Activated naive CD8-positive, alpha-beta T cell treated with anti-CD3 and anti-CD28 coated beads for 36 hours (primary cell): ENCODE measurements at places on chromosomes 7 and 10. TPM values are rescaled to one million over a fixed set of nuclear protein-coding genes. Genes with fewer than 3 reads are reported as not detected.
A peak's percentile ranks its signal among the peaks of the same experiment; 100 is the strongest.

Gene SEMA3C
- total RNA-seq, result not detected

Gene PRSS37
- total RNA-seq, result not detected

Gene MEST
- 15.1 TPM for total RNA-seq

Gene CNPY1
- total RNA-seq, result not detected

Gene PIK3AP1
- 4.5 TPM for total RNA-seq

Gene ANXA8L1
- total RNA-seq, result not detected

Gene AOAH
- total RNA-seq, result 7.1 TPM

Gene BEND7
- not detected for total RNA-seq

Gene TMEM178B
- 0.06 TPM for total RNA-seq

Gene PPIA
- 3,071 TPM for total RNA-seq

Gene NPFFR1
- total RNA-seq, result not detected

Gene ACHE
- 0.14 TPM for total RNA-seq

Gene SDHAF3
- total RNA-seq, result 41.7 TPM

Gene PAPSS2
- total RNA-seq, result 0.27 TPM

- no peak overlapping the region for H3K4me3 ChIP-seq
- no peaks in the 10 kb centered on the region for H3K36me3 ChIP-seq
- H3K27ac ChIP-seq, result no peak overlapping the region
- no peak for DNase-seq
- no peaks in the 10 kb centered on the region for H3K4me1 ChIP-seq
Observed at GRCh38 chr7:78530351-78530750, 731.8 kb downstream of the PHTF2 start.

DNA sequence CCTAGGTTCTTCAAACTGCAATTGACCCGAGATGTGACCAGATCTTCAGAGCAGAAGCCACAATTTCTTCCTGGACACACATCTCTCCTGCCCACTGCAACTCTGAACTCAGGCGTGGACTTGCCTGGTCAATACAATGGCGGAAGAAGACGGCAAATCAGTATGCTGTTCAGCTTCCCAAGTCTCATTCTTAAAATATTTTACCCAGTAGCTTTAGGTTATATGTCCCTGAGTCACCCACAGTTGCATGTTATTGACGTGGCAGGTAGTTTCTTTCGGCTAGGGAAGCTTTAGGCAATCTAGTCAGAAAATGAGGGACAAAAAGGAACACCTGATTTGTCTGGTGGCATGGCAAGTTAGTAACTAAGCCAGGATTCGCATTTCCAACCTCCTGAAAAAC, 22.5 kb downstream of the CEP41 start:
- DNase-seq, result no peak
- no peaks in the 10 kb centered on the region for H3K27me3 ChIP-seq
- H3K4me3 ChIP-seq, result no peak overlapping the region
- H3K36me3 ChIP-seq, result peaks cover 20% of the 10 kb centered on the region
- peak overlapping the region; percentile 91 for H3K27ac ChIP-seq

DNA sequence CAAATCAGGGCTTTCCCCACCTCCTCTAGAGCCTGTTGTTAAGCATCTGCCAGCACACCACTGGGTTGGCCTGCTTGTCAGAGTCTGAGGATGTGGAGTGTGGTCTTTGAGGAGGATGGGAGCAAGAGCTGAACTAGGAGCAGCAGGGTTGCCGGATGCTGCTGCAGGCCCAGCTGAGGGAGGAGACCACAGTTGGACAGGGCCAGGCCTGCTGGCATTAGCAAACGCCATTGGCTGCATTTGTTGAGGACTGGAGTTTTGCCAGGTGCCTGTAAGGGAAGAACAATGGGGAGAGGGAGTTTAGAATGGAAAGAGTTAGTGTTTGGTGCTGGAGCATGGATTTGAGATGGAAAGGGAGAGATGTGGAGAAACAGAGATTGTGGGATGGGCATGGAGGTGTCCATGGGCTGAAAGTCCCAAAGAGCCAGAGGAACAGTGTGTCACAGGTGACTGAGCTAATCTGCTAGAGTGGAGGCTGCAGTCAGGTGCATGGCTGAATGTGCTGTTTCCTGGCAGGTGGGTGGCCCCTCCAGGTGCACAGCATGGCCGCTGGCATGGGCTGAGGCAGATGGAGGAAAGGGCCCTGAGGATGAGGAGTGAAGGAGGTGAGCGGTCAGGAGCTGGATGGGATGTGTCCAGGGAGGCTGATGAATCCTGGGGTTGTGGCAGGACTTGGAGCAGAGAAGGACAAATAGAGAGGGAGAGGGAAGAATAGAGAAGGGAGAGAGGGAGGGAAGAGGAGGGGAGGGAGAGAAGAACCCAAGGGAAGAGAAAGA, 40.7 kb downstream of the LEP start:
- H3K36me3 ChIP-seq, result peaks cover 22% of the 10 kb centered on the region
- DNase-seq, result no peak
- no peaks in the 10 kb centered on the region for H3K27me3 ChIP-seq
- H3K4me3 ChIP-seq, result no peak overlapping the region

DNA sequence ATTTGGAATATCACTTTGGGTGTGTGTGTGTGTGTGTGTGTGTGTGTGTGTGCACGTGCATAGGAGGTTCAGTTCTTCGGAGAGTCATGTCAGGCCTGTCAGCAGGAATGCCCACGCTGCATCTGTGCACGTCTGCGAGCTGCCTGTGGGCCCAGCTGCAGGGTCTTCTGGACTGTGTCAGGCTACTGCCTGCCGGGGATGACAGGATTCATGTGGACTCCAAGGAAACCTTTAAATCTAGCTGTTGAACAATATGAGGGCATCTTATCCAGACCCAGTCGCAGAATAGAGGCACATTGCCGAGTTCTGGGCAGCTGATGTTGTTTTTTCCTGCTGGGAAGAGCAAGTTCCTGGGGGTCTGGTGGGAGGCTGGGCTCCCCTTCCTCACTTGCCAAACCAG, 19.0 kb downstream of the AQP1 start:
- DNase-seq, result no peak
- no peaks in the 10 kb centered on the region for H3K4me1 ChIP-seq
- no peak overlapping the region for H3K4me3 ChIP-seq
- no peaks in the 10 kb centered on the region for H3K36me3 ChIP-seq
- no peaks in the 10 kb centered on the region for H3K27me3 ChIP-seq
- no peak overlapping the region for H3K27ac ChIP-seq

DNA sequence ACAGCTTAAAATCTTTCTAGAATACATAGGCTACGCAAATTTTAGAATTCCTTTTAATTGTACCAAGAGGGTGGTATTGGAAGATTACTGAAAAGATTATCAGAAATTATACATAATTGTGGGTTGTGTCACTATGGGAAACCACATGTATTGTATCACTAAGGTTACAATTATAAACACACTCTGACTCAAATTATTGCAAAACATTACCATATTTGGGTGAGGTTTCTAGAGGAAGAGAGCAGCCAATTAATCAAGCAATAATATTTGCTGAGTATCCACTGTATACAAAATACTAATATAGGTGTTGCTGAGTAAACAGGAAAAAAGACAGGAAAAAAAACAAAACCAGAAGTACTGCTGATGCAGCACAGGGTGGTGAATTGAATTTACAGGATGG, 3.1 kb upstream of the CAPZA2 start:
- peaks cover 34% of the 10 kb centered on the region for H3K27me3 ChIP-seq
- peaks cover 12% of the 10 kb centered on the region for H3K4me1 ChIP-seq
- DNase-seq, result no peak
- H3K27ac ChIP-seq, result no peak overlapping the region

DNA sequence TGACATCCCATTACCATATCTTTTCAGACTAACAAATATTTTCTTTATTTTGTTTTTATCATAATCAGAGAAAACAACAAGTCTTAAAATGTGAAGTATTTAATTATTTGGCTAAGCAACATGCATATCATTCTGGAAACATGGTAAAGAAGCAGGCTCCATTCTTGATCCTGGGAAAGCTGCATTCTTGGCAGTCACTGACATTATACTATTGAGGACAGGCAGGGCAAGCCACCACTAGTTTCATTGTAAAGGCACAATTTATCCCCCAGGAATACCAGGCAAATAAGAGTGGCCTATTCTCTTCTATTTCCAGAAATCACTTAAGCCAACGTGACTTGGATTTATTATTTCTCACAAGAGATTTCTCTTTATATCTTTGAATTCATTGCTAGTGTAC, 153.8 kb upstream of the AKR1E2 start:
- no peak for DNase-seq
- peaks cover 36% of the 10 kb centered on the region for H3K27me3 ChIP-seq
- H3K36me3 ChIP-seq, result no peaks in the 10 kb centered on the region
- no peaks in the 10 kb centered on the region for H3K4me1 ChIP-seq
- H3K27ac ChIP-seq, result no peak overlapping the region

DNA sequence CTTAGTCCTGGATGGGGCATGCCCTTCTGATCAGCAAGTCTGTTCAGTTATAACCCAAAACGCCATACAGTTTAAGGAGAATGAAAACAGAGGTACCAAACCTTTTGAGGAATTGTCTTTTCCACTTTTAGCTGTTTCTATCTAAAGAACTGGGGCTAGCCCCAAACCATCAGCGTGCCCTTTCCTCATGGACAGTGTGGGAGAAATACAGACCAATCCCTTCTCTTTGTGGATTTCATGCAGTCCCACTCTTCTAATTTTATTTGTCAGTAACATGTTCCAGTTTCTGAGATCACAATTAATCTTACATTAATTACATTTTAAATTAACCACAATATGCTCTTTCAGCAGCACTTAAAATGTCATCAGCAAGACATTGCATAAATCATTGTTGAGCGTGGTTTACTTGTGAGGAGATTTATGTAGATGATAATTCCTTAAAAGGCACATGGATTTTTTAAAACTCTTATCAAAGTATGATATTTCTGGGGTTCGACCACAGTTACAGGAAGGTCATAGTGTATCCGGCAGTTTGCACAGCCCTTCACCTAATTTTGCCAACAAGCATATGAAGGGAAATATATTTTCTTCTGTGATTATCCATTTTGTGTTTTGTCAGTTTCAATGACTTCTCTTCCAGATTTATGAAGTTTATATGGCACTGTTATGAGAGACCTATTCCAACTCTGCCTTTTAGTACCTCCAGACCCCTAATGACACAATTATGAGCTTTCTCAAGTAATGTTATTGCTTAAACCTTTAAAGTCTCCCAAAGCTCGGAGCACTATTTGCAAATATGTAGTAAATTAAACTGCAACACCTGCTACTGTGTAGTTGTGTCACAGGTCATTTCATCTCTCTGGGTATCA, 868.4 kb upstream of the C7orf33 start:
- no peaks in the 10 kb centered on the region for H3K36me3 ChIP-seq
- no peaks in the 10 kb centered on the region for H3K27me3 ChIP-seq
- no peak for DNase-seq
- no peaks in the 10 kb centered on the region for H3K4me1 ChIP-seq

DNA sequence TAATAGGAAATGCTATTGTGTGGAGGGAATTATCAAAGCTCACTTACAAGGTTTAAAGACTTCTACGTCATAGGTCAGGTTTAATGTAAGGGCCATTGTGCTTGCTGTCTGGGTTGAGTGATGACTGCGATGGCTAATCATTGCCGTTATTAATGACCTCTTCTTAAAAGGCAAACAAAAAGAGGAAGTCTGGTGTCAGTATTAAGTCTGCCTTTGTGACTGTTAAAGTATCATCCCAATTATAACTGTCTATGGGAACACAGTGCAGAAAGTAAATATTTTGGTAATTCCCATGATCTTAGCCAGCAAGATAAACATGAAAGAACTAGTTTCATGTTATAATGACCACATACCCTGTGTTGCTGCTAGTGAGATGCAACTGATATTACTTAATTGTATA, 382.4 kb downstream of the BBS9 start:
- no peak for DNase-seq
- H3K36me3 ChIP-seq, result peaks cover 4% of the 10 kb centered on the region
- H3K27me3 ChIP-seq, result no peaks in the 10 kb centered on the region
- no peak overlapping the region for H3K4me3 ChIP-seq

DNA sequence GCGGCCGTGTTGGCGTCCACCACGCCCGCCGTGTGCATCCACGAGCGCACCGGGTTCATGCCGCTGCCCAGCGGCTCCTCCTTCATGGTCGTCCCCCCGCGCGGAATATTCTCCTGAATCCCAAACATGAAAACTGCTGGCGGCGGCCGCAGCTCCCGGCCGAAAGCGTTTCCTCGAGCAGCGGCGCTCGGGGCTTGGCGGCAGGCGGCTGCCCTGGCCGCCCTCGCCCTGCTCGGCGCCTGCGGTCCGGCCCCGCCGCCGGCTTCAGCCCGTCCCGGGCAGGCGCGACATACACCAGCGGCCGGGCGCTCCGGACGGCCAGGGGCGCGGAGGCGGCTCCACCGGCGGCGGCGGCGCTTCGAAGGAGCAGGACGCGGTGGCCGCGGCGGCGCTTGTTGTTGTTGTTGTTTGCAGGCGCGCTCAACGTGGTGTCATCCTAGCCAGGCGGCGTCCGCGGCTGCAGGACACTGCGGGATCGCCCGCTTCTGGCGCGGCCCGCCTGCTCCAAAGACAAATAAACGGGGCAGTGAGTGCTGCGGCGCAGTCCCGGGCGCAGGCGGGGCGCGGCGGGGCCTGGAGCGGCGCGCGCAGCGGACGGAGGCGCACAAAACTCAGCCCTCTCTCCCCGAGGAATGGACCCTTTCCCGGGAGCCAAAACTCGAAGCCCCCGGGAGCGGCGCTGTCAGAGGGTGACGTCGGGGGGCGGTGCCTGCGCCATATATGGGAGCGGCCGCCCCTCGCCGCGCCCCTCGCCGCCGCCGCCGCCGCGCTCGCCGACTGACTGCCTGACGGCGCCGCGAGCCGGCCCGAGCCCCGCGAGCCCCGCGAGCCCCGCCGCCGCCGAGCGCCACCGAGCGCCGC, at the start of gene EBF3:
TSS of gene EBF3 (minus strand) at position 634 of the 861 bp plus-strand sequence. CDS start at position 128, 506 bp downstream.
- peak; percentile 71 for DNase-seq
- H3K27me3 ChIP-seq, result peaks cover 76% of the 10 kb centered on the region
- H3K36me3 ChIP-seq, result peaks cover 3% of the 10 kb centered on the region
- peaks cover 27% of the 10 kb centered on the region for H3K4me1 ChIP-seq

GRCh38 chr7:22001345-22002004, 55.8 kb upstream of the CDCA7L start:
- DNase-seq, result no peak
- peak overlapping the region; percentile 26 for H3K4me3 ChIP-seq
- H3K27me3 ChIP-seq, result no peaks in the 10 kb centered on the region
- peaks cover 2% of the 10 kb centered on the region for H3K4me1 ChIP-seq
- H3K36me3 ChIP-seq, result no peaks in the 10 kb centered on the region

DNA sequence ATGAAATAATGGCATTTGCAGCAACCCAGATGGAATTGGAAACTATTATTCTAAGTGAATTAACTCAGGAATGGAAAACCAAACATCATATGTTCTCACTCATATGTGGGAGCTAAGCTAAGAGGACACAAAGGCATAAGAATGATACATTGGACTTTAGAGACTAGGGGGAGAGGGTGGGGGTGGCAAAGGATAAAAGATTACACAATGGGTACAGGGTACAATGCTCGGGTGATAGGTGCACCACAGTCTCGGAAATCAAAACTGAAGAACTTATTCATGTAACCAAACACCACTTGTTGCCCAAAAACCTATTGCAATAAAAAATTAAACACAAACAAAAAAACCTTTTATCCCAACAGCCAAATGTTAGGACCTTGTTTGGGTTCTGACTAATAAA, 17.8 kb downstream of the AGMO start:
- H3K4me1 ChIP-seq, result no peaks in the 10 kb centered on the region
- no peaks in the 10 kb centered on the region for H3K27me3 ChIP-seq
- no peak overlapping the region for H3K4me3 ChIP-seq
- no peaks in the 10 kb centered on the region for H3K36me3 ChIP-seq

GRCh38 chr10:101292194-101293006, 61.6 kb upstream of the BTRC start:
- peaks cover 79% of the 10 kb centered on the region for H3K27me3 ChIP-seq
- H3K27ac ChIP-seq, result no peak overlapping the region
- H3K4me1 ChIP-seq, result peaks cover 12% of the 10 kb centered on the region
- peak overlapping the region; percentile 59 for H3K4me3 ChIP-seq
